ENCODE measurements at places on chromosomes 13 and 19. TPM values are rescaled to one million over a fixed set of nuclear protein-coding genes. Genes with fewer than 3 reads are reported as not detected.

- H3K36me3 ChIP-seq, result no peaks in the 10 kb centered on the region
- DNase-seq, result no peak
- no peaks in the 10 kb centered on the region for H3K27me3 ChIP-seq
- H3K4me1 ChIP-seq, result no peaks in the 10 kb centered on the region
- H3K27ac ChIP-seq, result no peak overlapping the region
Measured at GRCh38 chr13:99870541-99870940, 101.0 kb downstream of the ZIC5 start.

DNA sequence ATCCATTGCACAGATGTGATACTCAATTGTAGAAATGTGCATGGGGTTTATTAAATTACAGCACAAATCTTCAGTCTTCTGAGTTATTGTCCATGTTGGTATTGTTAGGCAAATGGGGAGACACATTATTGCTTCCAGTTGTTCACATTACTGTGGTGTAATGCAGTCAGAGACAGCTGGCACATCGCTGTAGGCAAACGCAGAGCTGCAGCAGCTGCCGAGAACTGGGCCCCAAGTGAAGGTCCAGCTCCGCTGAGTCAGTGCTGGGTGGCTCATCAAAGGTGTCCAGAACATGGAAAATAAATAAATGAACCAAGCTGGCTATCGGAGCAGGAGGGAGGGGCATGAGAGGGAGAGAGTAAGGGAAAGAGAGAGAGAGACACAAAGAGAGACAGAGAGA lies 299.1 kb upstream of the OBI1 start:
- H3K4me1 ChIP-seq, result no peaks in the 10 kb centered on the region
- no peak overlapping the region for H3K4me3 ChIP-seq
- no peak for DNase-seq
- no peaks in the 10 kb centered on the region for H3K36me3 ChIP-seq
- no peak overlapping the region for H3K27ac ChIP-seq

GRCh38 chr19:39197808-39198207 lies 1.0 kb downstream of the NCCRP1 start:
- H3K36me3 ChIP-seq, result no peaks in the 10 kb centered on the region
- H3K4me1 ChIP-seq, result no peaks in the 10 kb centered on the region
- peaks cover 73% of the 10 kb centered on the region for H3K27me3 ChIP-seq
- H3K27ac ChIP-seq, result no peak overlapping the region

DNA sequence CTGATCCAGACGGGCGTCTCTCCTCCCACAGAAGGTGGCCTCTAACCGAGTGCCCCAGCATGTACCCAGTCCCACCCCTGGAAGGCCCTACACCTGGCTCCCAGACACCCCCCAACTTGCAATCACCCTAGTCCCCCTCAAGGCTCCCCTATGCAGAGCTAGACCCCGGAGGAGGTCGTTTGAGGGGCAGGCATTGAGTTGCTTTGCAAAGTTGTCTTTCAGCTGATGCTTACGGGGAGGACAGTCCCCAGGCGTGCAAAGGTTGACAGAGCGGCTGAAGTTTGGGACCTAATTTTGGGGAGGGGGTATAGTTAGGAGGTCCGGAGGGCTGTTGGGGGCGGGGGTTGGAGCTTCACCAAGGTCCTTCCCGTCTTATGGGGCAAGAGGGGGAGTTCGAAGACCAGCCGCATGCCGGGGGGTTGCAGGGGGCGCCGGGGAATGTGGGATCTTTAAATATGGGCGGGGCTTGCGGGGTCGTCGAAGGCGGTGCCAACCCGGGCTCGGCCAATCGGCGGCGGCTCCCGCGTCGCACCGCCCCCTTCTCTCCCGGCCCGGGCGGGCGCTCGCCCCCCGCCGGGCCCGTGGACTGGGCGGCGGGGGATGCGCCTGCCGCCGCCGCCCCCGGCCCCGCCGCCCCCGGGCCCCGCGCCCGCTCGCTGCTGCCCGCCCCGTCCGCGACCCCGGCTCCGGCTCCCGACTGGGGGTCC lies at the start of gene KCNN1:
Gene KCNN1, plus strand, starts transcription at position 558 of the 707 bp plus-strand sequence. CDS start 6,782 bp downstream, outside the sequence.
- peaks cover 34% of the 10 kb centered on the region for H3K27me3 ChIP-seq
- H3K27ac ChIP-seq, result no peak within 1 kb of the TSS
- H3K4me1 ChIP-seq, result no peaks in the 10 kb centered on the region
- H3K4me3 ChIP-seq, result no peak within 1 kb of the TSS
- DNase-seq, result no peak

DNA sequence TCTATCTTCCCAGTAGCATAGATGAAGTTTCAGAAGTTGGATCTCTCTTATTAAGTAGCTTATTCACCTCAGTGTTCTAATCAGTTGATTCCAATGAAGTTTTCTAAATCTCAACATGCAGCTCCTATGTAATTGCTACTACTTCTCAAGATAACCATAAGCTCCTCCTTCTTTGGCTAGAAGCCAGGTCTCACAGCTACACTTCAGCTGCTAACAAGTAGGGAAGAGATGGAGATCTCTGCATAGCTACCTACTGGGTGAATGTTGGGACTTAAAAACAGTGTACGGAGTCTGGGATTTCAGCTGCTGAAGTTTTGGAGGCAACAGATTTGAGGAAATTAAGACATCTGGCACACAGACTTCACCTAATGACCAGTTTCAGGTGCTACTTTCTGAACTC lies 661.0 kb downstream of the SLITRK1 start:
- no peak for DNase-seq
- no peaks in the 10 kb centered on the region for H3K36me3 ChIP-seq
- H3K4me3 ChIP-seq, result no peak overlapping the region
- H3K4me1 ChIP-seq, result no peaks in the 10 kb centered on the region
- no peak overlapping the region for H3K27ac ChIP-seq

GRCh38 chr19:28823338-28823961 lies 389.5 kb downstream of the UQCRFS1 start:
- H3K4me1 ChIP-seq, result no peaks in the 10 kb centered on the region
- no peak overlapping the region for H3K27ac ChIP-seq
- no peak overlapping the region for H3K4me3 ChIP-seq
- no peaks in the 10 kb centered on the region for H3K36me3 ChIP-seq
- DNase-seq, result no peak
- no peaks in the 10 kb centered on the region for H3K27me3 ChIP-seq

DNA sequence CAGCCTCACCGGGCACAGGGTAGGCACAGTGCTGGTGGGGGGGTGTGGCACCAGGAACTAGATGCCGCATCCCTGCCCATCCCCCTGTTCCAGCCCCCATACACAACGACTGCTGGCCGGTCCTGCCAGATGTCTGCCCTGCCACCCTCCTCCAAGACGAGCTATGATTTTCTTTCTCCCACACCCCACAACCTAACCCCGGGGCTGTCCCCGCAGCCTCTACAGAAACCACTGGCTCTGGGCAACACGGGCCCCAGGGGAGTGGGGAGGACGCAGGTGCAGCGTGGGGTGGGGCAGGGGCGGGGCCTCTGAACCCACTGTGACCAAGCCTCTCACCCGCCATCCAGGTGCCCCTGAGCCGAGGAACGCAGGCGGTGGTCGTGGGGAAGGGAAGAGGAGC lies 15.5 kb downstream of the PGLS start:
- peaks cover 13% of the 10 kb centered on the region for H3K27me3 ChIP-seq
- H3K27ac ChIP-seq, result no peak overlapping the region
- no peaks in the 10 kb centered on the region for H3K36me3 ChIP-seq

- DNase-seq, result no peak
- no peak overlapping the region for H3K4me3 ChIP-seq
Measured at GRCh38 chr19:33100894-33101644, 20.1 kb downstream of the GPATCH1 start.

DNA sequence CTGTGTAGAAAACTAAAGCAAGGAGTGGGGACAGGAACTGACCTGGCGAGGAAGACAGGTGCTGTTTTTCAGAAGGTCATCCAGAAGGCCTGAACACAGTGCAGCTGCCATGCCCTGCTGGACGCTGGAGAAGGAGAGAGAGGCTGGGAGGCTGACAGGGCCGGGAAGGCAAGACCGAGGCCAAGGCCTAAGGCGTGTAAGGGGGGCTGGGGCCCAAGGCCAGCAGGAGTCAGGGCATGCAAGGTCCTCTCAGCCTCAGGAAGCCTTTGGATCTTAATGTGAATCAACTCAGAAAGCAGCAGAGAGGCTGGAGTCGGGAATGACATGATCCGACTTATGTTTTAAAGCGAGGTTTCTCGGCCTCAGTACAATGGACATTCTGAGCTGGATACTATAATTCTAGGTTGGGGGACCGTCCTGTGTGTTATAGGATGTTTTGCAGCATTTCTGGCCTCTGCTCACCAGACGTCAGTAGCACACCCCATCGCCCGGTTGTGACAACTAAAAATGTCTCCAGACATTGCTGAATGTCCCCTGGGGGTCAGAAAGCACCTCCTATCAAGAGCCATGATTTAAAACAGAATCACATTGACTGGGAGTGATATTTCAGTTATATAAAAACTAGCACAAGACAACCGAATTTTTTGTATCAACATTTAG lies 530.4 kb downstream of the MYO16 start:
- H3K36me3 ChIP-seq, result no peaks in the 10 kb centered on the region
- no peak for DNase-seq
- peaks cover 12% of the 10 kb centered on the region for H3K4me1 ChIP-seq
- no peak overlapping the region for H3K27ac ChIP-seq
- H3K27me3 ChIP-seq, result no peaks in the 10 kb centered on the region
- no peak overlapping the region for H3K4me3 ChIP-seq

- no peaks in the 10 kb centered on the region for H3K27me3 ChIP-seq
- no peak for DNase-seq
- no peak overlapping the region for H3K27ac ChIP-seq
Measured at GRCh38 chr19:12092956-12093355, 28.4 kb downstream of the ZNF844 start.

- DNase-seq, result no peak
- H3K36me3 ChIP-seq, result no peaks in the 10 kb centered on the region
- no peaks in the 10 kb centered on the region for H3K27me3 ChIP-seq
Measured at GRCh38 chr13:113066746-113067145, 38.8 kb upstream of the F7 start.

- H3K36me3 ChIP-seq, result no peaks in the 10 kb centered on the region
- H3K27ac ChIP-seq, result peak overlapping the region; percentile 80
Measured at GRCh38 chr19:10271543-10272086, 695 bp downstream of the ICAM1 start.

DNA sequence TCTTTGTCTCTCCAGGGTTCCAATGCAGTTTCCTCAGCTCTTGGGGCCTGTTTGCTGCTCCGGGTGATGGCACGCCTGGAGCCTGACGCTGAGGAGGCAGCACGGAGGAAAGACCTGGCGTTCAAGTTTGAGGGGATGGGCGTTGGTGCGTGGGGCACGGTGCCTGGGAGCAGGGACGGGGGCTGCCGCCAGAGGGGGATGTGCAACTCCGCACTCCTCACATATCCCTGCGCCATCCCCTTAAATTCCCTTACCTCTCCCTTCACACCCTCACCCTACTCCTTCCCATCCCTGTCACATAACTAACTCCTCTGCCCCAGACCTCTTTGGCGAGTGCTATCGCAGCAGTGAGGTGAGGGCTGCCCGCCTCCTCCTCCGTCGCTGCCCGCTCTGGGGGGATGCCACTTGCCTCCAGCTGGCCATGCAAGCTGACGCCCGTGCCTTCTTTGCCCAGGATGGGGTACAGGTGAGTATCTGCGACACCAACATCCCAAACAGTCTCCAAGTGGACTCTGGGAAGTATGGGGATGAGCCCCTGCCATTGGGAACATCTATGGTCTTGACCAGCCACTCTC lies 31.1 kb downstream of the TRPM4 start:
- H3K4me1 ChIP-seq, result no peaks in the 10 kb centered on the region
- no peak overlapping the region for H3K27ac ChIP-seq
- DNase-seq, result no peak
- no peaks in the 10 kb centered on the region for H3K27me3 ChIP-seq
- no peak overlapping the region for H3K4me3 ChIP-seq
- peaks cover 78% of the 10 kb centered on the region for H3K36me3 ChIP-seq

- peak; percentile 69 for DNase-seq
- no peak overlapping the region for H3K4me3 ChIP-seq
- H3K27ac ChIP-seq, result peak overlapping the region; percentile 88
- no peaks in the 10 kb centered on the region for H3K27me3 ChIP-seq
- H3K4me1 ChIP-seq, result peaks cover 32% of the 10 kb centered on the region
- no peaks in the 10 kb centered on the region for H3K36me3 ChIP-seq
Measured at GRCh38 chr19:45568732-45569131, 15.9 kb downstream of the OPA3 start.

GRCh38 chr13:79812070-79812850 lies 331.3 kb downstream of the NDFIP2 start:
- H3K4me1 ChIP-seq, result no peaks in the 10 kb centered on the region
- no peak overlapping the region for H3K4me3 ChIP-seq
- no peaks in the 10 kb centered on the region for H3K27me3 ChIP-seq
- H3K36me3 ChIP-seq, result no peaks in the 10 kb centered on the region

DNA sequence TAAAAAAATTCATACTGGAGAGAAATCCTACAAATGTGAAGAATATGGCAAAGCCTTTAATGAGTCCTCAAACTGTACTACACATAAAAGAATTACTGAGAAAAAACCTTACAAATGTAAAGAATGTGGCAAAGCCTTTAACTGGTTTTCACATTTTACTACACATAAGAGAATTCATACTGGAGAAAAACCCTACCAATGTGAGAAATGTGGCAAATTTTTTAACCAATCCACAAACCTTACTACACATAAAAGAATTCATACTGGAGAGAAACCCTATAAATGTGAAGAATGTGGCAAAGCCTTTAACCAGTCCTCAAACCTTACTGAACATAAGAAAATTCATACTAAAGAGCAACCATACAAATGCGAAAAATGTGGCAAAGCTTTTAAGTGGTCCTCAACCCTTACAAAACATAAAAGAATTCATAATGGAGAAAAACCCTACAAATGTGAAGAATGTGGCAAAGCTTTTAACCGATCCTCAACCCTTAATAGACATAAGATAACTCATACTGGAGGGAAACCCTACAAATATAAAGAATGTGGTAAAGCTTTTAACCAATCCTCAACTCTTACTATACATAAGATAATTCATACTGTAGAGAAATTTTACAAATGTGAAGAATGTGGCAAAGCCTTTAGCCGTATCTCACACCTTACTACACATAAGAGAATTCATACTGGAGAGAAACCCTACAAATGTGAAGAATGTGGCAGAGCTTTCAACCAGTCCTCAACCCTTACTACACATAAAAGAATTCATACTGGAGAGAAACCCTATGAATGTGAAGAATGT lies 29.0 kb downstream of the ZNF730 start:
- H3K27ac ChIP-seq, result no peak overlapping the region
- no peaks in the 10 kb centered on the region for H3K36me3 ChIP-seq
- H3K27me3 ChIP-seq, result no peaks in the 10 kb centered on the region
- no peak for DNase-seq

GRCh38 chr19:19113040-19113626 lies 25.1 kb downstream of the TMEM161A start:
- H3K27ac ChIP-seq, result no peak overlapping the region
- no peak overlapping the region for H3K4me3 ChIP-seq
- DNase-seq, result no peak
- peaks cover 11% of the 10 kb centered on the region for H3K4me1 ChIP-seq
- no peaks in the 10 kb centered on the region for H3K27me3 ChIP-seq

ZNF559 gene
- total RNA-seq, result 3.8 TPM

ERCC1 gene
- 96.9 TPM for total RNA-seq

STOML3 gene
- not detected for total RNA-seq

ADPRHL1 gene
- 271 TPM for total RNA-seq

ZNF805 gene
- 20.2 TPM for total RNA-seq

MBD3L3 gene
- not detected for total RNA-seq

MUC16 gene
- total RNA-seq, result not detected

Data from gastrocnemius medialis (tissue), 4 donors.